ENCODE measurements at places on chromosomes 2 and 18.

GRCh38 chr18:79402977-79403722 is 7.4 kb downstream of the NFATC1 start:
- DNase-seq = peak; percentile 93

DNA sequence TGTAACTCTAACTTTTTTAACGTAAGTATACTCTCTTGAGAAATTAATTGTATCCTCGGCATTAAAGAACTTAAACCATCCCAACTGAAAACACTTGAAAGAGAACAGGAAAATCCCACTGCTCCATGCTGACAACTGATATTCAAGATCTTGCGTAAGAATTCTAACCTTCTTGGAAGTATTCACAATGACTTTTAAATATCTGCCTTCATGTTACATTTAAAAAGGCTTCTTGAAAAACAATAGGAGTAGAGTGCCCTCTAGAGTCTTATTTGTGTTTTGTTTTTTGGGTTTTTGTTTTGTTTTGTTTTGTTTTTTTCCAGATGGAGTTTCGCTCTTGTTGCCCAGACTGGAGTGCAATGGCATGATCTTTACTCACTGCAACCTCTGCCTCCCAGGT is 65.4 kb upstream of the DNAJC10 start:
- no peak for DNase-seq

- no peak for DNase-seq
Measured at GRCh38 chr2:239669899-239670460, 269.2 kb upstream of the HDAC4 start.

GRCh38 chr2:241571821-241572620 is 13.5 kb downstream of the BOK start:
- DNase-seq = no peak

GRCh38 chr2:203853271-203853670 is 14.3 kb upstream of the CTLA4 start:
- no peak for DNase-seq

GRCh38 chr18:23071285-23071684 is 64.0 kb upstream of the CABLES1 start:
- DNase-seq = no peak

- no peak for DNase-seq
Measured at GRCh38 chr2:7411691-7412090, 494.5 kb downstream of the RNF144A start.

DNA sequence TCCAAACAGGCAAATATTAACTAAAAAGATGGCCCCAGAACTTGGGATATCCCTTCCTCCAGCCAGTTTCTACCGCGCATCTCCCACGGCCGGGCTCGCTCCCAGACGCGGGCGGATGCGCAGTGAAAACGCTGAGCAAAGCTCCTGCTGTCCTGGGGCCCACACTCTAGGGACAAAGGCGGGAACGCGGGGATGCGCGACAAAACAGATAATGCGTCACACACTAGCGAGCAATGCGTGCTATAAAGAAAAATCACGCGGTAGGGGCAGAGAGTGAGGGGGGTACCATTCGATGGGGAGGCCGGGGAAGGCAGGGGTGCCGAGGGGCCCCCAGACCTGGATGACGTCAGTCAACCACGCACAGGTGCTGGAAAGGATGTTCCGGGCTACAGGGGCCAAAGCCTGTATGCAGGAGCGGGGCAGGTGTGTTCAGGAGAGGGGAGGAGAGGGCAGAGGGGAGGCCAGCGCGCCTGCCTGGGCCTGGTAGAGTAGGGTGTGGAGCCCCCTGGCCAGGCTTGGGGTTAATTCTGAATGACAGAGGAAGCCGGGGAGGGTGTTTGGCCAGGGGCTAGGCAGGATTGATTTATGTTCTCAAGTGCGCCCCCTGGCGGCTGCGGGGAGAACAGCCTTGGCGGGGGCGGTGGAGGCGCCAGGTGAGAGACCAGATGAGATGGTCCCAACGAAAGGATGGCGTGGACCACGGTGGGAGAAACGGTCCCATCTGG is 14.9 kb upstream of the ITM2C start:
- DNase-seq = no peak

DNA sequence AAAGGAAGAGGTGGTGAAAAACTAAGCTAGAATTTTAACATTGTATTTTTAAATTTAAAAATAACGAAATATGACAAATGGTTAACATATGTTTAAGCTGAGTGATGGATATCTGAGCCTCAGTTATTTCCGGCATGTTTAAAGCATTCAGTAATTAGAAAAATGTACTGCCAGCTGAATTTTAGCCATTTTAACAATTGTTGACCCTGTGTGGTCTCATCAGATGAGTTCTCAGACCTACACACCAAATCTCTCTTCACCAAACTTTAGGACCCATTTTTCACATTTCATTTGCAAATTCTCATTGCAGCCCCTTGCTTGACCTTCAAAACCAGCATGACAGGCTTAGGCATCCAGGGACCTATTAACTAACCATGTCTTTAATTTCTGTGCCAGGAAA is 91.5 kb upstream of the RGPD4 start:
- no peak for DNase-seq

DNA sequence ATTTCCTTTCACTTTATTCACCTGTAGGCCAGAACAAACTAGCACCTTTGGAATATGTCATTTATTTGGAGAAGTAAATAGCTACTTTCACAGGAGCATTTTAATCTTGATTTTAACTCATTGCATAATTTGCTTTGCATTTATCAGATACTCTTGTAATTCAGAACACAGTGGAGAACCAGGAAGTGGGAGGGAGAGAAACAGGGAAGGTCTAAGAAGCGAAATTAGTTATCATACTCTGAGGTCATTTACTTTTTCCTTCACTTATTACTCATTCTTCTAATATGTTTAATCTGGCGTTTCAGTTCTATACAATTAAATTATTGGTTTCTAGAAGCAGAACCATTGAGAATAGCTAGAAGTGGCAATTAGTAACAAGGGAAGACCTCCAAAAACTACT is 20.7 kb downstream of the RBM44 start:
- no peak for DNase-seq

DNA sequence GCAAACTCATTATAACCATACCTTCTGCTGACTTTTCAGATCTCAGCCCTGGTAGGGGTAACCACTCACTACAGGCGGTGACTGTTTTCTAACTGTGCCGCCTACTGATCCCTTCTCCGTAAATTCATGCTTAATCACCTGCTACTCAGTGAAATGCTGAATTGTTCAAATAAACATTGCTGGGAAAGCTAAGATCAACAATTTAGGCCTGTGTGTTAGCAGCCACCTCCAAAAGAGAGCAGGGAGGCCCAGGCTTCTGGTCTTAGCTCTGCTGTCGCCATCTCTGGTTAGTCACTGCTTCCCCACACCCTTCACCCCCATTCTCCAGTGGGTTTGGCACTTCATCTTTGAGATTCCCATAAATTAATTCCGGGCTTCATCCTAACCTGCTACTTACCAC is 21.8 kb upstream of the NT5C1B start:
- no peak for DNase-seq

- no peak for DNase-seq
Measured at GRCh38 chr18:51250006-51250405, 52.5 kb upstream of the MEX3C start.

GRCh38 chr2:20620271-20620681 is 30.6 kb downstream of the HS1BP3 start:
- peak; percentile 68 for DNase-seq

DNA sequence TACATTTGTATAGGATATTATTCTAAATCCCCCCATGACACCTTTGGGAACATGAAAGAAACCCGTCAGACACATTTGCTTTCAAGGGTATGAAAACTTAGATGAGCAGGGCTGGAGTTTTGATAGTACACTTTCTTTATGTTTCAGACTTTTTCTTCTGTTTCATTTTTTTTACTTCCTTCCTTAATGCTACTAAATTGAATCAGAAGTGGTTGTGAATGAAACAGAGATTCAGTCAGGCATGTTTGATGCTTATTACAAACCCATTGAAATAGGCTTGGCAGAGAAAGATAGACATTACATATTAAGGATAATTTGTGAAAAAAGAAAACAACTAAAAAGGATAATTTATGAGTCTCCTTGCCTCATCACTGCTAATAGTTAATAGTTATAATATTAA is 26.8 kb downstream of the SLC30A6 start:
- DNase-seq = no peak

GRCh38 chr2:176885661-176886060 is 326.9 kb upstream of the HNRNPA3 start:
- DNase-seq = no peak

- DNase-seq = no peak
Measured at GRCh38 chr2:158187908-158188307, 86.2 kb downstream of the UPP2 start.

DNA sequence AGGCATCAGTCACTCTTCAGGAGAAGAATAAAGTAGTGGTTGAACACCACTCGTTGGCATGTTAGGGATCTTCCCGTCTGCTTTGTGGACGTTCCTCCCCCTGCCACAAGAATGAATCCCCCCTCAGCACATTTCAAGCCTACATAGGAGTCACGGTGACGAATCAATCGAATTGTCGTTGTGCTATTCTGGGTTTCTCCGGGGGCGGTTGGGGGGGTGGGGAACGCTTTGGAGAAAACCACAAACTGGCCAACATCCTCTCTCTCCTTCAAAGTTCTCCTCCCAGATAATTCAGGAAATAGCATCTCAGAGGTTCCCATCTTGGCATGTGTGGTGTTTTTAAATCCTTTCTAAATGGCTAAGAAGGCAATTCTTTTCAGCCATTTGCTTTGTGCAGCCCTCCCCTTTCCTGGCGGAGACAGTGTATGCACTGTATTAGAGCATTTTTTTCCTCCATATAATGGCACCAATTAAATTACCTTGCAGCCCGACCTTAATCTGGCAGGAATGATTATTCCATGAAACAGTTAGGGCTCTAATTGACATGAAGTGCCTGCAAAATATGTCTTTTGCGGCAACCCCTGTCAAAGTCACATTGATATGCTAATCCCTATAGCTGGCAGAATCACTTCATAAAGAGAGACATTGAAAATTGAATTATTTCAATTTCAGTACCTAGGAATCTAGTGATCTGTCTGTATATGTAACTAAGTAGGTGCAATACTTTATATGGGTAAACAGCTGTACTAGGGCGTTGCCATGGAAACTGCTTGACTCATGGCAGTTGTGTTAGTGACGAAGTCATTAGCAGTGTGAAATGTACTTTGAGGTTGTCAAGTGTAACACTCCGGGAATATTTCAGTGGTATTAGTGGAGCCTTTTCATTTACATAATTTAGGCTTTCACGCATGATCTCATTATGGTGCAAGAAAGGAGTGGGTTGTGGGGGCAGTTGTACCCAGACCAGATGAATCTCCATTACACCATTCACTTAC is 323.4 kb upstream of the SLC14A2 start:
- DNase-seq = no peak

GRCh38 chr2:159076241-159076640 is 107.8 kb downstream of the TANC1 start:
- no peak for DNase-seq

GRCh38 chr2:215797676-215798075 is 215.7 kb downstream of the MREG start:
- no peak for DNase-seq

DNA sequence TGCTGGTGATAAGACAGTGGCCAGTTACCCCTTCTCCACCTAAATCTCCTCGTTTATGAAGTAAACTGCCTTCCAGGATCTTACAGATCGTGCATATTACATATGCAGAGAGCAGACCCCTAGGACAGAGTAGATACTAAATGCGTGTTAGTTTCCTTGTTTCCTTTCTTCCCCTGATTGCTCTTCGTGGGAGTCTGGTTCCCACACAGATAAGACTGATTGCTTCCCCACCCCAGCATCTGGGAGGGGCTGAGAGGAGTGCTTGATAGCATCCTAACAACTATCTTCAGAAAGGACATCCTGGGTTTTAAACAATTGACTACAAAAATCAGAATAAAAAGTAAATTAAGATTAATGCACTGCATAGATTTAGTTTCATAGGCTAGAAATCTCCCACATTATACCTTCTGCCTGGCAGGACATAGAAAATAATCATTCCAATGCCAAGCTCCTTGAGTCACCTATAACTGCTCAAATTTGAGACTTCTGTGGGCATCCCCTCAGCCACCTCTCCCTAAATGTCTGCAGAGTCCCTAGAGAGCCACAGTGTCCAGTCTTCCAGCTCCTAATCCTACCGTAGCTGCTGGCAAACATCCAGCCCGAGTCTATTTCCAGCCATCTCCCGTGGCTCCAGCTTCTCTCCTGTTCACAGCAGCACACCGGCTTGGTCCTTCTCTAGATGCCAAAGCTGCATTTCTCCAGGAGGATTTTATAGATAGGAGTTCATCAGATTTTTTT is 128.3 kb downstream of the LRRC30 start:
- no peak for DNase-seq

GRCh38 chr2:162002623-162003235 is 71.3 kb downstream of the DPP4 start:
- no peak for DNase-seq

- no peak for DNase-seq
Measured at GRCh38 chr18:26290385-26290784, 64.1 kb downstream of the TAF4B start.

All from coronary artery (tissue), 2 donors.